H7 (cell line): ENCODE measurements at places on chromosomes 7 and 10. TPM values are rescaled to one million over a fixed set of nuclear protein-coding genes. Genes with fewer than 3 reads are reported as not detected.

- no peak for DNase-seq
Measured at GRCh38 chr10:109029870-109030269, 893.4 kb downstream of the XPNPEP1 start.

GRCh38 chr7:55591282-55591931, 19.1 kb upstream of the VOPP1 start:
- DNase-seq, result peak; percentile 6

- no peak for DNase-seq
Measured at GRCh38 chr7:112410092-112410491, 40.2 kb upstream of the IFRD1 start.

- DNase-seq, result no peak
Measured at GRCh38 chr10:115654961-115655360, 561.8 kb downstream of the ATRNL1 start.

DNA sequence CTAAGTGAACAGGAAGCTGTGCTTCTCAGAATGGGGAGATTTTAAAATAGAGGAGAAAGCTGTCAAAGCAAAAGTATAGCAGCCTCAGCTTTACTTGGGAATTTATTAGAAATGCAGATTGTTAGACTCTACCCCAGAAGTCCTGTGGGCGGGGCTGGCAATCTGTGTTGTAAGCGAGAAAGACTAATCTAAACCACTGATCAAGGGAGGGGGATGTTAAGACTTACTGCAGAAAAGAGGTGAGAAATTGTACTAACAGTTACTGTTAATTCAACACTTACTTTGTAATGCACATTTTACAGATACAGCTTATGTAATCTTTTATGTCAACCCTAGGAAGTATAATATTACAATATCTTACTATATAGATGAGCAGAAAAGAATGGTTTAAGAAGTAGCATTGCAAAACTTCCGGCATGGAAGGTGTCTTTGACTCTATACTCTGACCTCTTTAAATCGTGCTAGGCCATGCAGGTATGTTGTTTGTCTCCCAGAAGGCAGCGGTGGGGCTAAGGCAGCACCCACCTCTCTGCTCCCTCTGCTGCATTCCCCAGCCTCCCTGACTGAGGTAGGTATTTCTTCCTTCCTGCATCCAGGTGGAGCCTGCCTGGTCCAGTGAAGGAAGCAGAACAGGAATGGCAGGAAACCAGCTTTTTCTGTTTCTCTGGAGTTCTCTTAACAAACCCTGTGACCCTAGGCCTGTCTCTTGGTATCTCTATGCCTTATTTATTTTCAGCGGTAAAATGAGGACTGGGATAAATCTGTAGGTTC, 462.2 kb downstream of the AUTS2 start:
- DNase-seq, result peak; percentile 30

- DNase-seq, result no peak
Measured at GRCh38 chr10:69359148-69359547, 57.6 kb downstream of the TACR2 start.

- DNase-seq, result no peak
Measured at GRCh38 chr10:129879655-129880054, 84.4 kb downstream of the EBF3 start.

DNA sequence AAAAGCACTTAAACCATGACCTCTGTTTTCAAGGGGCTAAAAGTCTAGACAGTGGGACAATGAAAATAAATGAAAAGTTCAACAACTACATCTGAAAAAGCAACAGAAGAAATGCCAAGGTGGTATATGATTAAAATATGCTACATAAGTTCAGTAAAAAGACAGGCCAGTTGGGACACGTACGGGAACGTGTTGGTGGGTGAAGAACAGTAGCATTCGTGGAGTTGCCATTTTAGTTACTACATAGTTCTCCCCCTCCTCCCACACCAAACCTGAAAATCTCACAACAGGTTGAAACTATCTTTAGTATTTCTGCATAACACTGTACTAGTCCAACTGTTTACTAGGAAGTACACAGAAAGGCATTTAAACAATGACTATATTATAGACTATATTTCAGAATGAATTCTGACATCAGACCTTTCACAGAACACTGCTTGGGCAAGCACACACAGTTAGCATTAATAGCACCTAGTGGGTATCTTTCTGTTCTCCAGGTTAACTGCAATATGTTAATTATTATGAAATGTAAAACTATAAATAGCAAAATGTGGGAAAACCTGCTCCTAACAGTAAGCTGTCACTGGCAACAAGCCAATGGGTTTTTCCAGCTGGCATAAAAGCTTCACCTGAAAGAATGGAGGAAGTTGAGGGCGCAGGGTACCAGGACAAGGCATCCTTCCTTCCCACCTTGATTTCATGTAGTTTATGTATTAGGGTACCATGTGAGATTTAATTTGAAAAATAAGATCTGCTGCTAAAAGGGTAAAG, 135.0 kb downstream of the STRA8 start:
- DNase-seq, result no peak

DNA sequence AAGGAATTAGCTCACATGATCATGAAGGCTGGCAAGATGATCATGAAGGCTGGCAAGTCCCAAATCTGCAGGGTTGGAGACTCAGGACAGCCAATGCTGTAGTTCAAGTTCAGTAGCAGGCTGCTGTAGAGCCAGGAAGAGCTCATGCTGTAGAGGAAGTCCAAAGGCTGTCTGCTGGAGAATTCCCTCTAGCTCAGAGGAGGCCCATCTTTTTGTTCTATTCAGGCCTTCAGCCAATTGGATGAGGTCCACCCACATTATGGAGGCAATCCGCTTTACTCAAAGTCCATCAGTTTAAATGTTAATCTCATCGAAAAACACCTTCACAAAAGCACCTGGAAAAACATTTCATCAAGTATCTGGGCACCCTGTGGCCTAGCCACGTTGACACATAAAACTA, 24.8 kb upstream of the FAM171A1 start:
- DNase-seq, result no peak

GRCh38 chr7:94250987-94251386, 143.7 kb upstream of the COL1A2 start:
- DNase-seq, result no peak

GRCh38 chr10:3090914-3091787, 23.8 kb downstream of the PFKP start:
- peak; percentile 74 for DNase-seq

- DNase-seq, result no peak
Measured at GRCh38 chr10:96632974-96633710, 46.3 kb upstream of the TM9SF3 start.

GRCh38 chr10:683448-684071, 5.9 kb downstream of the DIP2C start:
- peak; percentile 55 for DNase-seq

GRCh38 chr7:142328551-142328950, 70.7 kb upstream of the PRSS58 start:
- no peak for DNase-seq

- no peak for DNase-seq
Measured at GRCh38 chr7:102122026-102122425, 164.6 kb upstream of the SH2B2 start.

DNA sequence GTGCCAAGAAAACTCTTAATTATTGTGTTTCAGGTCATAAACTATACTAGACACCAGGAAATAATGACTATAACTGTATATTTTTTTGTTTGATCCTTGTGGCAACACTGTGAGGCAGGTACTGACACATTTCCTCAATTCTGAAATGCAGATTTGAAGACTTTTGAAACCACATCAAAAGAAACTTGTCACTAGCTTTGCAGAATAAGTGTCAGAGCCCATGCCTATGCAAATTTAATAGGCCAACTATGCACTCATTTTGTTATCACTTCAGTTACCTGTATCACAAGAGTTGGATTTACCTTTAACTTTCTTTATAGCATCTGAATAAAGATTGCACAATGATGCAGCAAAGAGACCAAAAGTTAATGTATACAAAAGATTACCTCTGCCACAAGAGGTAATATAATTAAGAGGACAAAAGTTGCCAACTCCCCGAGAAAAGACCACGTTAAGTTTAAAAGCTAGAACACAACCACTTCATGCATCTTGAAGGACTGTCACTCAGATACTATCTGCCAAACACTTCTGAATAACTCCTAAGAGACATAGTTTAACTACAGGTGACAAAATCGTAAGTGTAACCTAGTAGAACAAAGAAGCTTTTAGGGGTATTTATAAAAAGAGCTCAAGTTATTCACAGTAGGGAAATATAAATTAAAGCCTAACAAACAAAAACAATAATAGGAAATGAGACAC, 80.5 kb downstream of the ELAPOR2 start:
- DNase-seq, result no peak

DNA sequence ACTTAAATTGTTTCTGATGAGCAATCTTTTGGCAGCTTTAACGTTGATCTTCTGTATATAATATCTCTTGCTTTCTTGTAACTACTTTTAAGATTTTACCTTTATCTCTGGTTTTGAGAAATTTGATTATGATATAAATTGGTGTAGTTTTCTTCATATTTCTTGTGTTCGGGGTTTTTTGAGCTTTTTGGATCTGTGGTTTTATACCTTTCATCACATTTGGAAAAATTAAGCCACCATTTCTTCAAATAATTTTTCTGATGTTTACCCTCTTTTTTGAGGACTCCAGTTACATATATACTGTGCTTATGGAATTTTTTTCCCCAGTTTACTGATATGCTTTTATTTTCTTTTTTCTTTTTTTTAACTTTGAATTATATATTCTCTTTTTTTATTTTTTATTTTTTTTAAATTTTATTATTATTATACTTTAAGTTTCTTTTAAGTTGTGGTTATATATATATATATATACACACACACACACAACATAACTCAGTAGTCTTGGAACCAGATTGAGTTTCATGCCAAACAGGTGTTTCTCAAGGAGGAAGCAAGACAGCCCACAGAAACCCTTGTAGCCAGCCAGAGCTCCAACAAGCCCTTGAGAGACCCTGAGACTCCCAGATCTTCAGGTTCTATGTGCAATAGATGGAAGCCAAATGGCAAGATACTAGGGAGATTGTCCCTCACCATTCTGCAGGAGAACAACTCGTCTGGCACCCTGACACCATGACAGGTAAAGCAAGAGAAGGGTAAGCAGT, 27.5 kb upstream of the NME8 start:
- no peak for DNase-seq

Gene CCSER2
- total RNA-seq, result 14.1 and 17.7 TPM in 2 replicates

Gene RBM20
- total RNA-seq, result 0.15 and 0.52 TPM in 2 replicates

Gene CUZD1
- 0.11 and 1.1 TPM in 2 replicates for total RNA-seq

Gene MUC12
- 1.8 and 10.4 TPM in 2 replicates for total RNA-seq

Gene MSMB
- 0.89 TPM in 1 of 2 replicates, not detected in the other for total RNA-seq
